ENCODE measurements at places on chromosomes 16 and 17.

- peak; percentile 55 for DNase-seq
These were observed 308.9 kb upstream of the DYNLRB2 start for GRCh38 chr16:80231888-80232287.

DNA sequence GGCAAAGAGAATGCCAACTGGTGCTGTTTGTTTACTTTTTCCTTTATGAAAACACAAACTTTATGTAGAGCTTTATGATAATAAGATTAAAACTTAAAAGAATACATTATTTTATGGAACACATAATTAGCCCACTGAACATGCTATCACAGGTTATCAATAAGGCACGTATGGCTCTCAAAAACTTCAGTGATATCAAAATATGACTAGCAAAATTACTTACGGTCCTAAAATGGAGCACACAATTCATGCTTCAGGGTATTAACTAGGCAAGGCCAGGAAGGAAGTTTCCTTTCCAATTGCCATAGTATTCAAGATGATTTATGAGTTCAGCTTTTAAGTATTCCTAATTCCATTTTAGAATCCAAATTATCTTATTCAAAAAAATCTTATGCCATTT lies 3.6 kb downstream of the RNF43 start:
- DNase-seq, result no peak

DNA sequence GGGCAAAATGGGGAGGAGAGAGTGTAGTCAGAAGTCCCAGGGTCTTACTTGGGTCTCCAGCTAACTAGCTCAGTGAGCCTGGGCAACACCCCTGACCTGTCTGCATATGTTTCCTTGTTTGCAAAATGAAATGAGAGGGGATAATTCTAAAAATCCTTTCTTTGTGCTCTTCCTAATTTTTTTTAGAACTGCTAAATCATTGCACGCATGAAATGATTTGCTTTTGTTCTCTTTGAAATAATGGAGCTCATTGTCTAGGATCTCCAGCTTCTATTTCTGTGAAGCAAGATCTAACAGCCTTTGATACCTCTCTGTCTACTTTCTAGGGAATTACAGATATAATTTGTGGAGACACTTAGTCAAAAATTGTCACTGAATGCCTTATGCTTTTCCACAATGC lies 181.3 kb downstream of the CDH13 start:
- no peak for DNase-seq

- DNase-seq, result no peak
These were observed 39.2 kb downstream of the GPATCH8 start for GRCh38 chr17:44464037-44464436.

DNA sequence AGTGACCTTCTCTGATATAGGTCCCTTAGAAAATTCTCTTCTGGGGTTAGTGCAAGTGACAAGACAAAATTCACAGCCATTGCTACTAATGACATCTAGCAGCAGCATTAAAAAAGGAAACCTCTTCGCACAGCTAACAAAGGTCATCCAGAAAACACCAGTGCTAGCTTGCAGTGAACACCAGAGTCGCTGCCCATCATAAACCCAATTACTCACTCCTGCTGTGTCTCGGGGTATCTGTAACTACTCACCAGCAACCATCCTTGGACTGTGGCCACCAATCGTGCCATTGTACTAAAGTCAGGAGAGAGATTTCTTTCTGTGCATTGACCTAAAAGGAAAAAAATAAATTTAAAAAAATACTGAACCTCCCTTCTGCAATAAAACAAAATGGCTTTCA lies 1494.7 kb upstream of the CDH8 start:
- no peak for DNase-seq

GRCh38 chr17:65487161-65487560 lies 74.3 kb downstream of the AXIN2 start:
- DNase-seq, result peak; percentile 43

- peak; percentile 97 for DNase-seq
These were observed 80.0 kb upstream of the HNF1B start for GRCh38 chr17:37824534-37825485.

DNA sequence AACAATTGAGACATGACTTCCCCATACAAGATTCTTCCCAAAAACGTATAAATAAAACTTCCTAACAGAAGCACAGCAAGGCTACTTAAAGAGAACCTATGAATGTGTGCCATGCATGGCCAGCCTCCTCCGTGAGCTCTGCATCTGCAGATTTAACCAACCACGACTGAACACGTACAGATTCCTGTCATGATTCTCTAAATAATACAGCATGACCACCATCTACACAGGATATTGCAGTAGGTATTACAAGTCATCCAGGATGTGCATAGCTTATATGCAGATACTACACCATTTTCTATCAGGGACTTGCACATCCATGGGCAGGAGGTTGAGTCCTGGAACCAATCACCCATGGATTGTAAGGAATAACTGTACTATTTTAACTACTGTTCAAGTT lies 1.4 kb upstream of the QRICH2 start:
- no peak for DNase-seq

DNA sequence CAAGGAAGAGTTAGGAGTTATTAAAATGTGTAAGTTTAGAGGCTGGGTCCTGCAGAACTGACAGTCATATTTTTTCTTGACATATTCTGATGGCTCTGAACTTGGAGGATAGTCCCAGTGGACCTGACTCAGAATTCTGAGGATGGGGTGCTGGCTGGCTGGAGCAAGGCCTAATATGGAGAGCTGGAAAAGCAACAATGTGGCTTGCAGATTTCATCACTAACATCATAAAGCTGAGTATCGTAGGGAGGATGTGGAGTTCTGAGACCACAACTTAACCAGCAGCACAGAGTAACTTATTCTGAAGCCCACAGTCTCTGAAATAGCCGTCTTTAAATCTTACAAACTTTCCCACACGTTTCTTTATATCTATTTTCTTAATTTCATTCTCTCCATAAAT lies 2.3 kb downstream of the KRTAP1-5 start:
- no peak for DNase-seq

DNA sequence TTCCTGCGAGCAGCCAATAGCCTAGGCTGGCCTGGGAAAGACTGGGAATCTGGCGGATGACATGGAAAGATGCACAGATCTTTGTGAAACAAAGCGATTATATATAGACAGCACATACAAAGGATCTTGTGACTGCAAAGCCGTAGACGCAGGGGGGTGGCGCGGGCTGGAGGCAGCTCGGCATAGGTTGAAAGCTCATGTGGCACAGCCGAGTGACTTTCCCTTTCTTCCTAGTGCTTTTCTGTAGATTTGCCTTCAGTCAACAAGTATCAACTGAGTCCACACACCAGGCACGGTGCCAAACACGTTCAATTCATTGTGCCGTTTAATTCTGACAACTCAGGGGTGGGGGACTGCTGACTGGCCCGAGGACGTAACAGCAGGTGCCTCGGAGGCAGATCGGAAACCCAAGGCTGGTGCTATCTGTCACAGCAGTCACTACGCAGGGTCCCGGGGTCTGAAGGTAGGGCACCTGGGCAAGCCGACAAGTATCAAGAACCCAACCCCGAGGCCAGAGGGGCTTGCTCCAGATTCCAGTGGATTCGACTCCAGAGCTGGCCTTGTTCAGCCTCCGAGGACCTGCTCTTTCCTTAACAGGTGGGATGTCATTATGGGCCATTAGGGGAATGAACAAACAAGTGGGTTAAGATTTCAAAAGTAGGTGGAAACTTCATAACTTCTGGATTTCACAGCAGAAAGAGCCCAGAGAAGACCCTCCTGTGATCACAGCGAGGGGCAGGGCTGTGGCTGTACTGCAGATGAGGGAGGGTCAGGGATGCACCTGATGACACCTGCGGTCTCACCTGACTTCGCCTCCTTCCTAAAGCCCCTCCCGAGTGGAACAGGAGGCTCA lies 5.9 kb downstream of the PAM16 start:
- DNase-seq, result no peak

DNA sequence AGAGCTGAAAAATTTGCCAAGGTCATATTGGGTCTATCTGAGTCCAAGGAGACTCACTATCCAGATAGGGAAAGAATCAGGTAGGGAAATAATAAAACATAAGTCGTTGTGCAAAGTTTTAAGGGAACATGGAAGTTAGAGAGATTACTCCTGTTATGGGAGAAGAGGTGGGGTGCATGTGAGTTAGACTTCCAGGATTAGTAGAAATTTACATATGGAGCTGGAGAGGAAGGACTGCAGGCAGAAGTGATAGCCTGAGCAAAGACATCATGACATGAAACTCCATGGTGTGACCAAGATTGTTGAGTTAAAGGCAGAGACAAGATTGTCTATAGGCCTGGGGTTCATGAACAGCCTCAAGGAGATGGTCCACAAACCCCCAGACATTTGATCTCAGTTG lies 5.8 kb upstream of the KSR1 start:
- no peak for DNase-seq

DNA sequence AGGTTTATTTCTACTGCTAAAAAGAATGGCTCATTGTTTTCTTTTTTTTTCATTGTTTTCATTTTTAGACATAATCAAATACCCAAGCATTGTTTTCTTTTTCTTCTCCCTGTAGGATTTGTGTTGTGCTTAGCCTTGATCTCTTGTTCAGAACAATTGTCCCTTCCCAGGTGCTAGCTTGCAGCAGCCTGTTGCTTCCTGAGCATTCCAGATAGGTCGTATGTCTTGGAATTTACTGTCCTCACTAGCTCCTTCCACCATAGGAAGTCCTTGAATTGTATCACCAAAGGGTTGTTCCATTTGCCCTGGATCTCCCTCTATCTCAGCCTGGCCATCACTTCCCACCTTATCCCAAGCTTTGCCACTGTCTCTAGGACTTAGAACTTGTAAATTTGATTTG lies 10.0 kb upstream of the VPS4A start:
- DNase-seq, result no peak

DNA sequence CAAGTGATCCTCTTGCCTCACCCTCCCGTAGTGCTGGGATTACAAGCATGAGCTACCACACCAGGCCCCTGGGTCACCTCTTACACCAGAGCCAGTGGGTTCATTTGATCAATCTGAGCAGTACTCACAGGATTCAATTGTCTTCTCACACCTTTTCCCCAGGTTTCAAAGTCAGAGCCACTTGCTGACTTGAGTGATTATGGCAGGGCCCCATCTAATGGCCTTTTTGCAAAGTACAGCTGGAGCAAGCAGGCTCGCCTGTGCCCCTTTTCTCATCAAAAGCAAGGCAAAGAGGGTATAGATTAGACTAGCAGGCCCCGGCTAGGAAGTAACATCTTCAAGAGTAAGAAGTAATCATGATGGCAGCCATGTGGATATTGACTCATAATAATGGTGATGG lies 114.8 kb upstream of the NOL11 start:
- DNase-seq, result peak; percentile 78

DNA sequence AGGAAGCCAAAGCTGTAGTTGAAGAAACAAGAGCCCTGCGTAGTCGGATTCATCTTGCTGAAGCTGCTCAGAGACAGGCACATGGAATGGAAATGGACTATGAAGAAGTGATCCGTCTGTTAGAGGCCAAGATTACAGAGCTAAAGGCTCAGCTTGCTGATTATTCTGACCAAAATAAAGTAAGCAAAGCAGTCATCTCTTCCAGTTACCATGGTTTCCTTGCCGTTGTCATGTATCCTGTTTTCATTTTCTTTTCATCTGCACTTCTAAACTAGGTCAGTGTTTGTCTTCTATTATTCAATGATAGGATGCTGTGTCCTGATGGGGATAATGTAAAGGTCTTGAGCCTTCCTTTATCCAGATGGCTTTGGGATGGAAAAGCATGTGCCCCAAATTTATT lies 104.3 kb downstream of the STXBP4 start:
- no peak for DNase-seq

GRCh38 chr17:29617481-29618271 lies 5.0 kb downstream of the CORO6 start:
- DNase-seq, result peak; percentile 93

GRCh38 chr16:70341600-70341999 lies 5.1 kb upstream of the DDX19A start:
- no peak for DNase-seq

GRCh38 chr16:23403547-23403946 lies 49.4 kb downstream of the COG7 start:
- DNase-seq, result no peak

- DNase-seq, result no peak
These were observed 19.5 kb upstream of the MGAT5B start for GRCh38 chr17:76848670-76849069.

DNA sequence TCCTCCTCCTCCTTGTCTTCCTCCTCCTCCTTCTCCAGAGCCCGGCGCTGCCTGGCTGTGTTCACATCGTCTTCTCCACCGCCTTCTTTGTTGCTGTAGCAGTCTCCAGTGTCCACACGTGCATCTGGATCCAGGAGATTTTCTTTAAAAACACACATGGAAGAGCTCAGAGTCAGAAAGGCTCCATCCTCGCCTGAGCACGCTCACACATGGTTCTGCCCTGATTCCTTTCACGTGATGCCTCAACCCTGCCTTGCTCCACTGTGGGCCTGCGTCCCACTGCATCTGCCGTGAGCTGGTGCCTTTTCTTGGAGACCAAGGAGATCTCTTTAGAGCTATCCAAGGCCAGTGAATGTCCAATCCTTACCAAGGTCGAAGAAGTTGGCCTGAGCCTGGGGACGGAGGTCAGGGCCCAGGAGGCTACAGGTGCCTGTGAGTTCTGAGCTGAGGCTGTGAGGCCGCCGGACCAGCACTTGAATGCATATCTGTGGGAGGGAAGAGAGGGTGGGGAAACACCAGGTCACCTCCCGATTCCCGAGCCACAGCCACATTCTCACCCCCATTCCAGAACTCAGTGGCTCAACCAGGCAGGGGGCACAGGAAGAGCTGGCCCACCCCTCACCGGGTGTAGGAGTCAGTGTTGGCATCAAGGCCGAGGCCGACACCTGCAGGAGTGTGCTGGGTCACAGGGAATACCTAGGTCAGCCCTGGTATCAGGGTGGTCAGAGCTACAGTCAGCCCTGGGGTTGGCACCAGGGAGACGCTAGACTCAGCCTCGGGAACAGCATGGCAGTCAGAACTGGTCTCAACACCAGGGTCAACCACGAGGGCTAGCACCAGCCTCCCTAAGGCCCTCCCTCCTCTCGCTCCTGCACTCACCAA lies 37.6 kb downstream of the HASPIN start:
- DNase-seq, result no peak

DNA sequence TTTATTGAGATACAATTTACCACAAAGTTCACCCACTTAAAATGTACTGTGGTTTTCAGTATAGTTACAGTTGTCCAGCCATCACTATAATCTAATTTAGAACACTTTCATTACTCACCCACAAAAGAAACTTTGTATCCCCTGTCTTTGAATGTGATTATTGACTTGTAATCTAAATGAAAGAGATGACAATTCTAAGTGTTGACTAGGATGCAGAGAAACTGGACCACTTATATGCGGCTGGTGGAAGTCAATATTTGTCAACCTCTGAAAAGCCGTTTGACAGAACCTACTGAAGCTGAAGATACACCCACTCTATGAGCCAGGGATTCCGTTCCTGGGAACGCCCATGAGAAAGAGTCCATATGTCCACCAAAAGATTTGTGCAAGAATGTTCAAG lies 36.8 kb downstream of the TEKT5 start:
- no peak for DNase-seq

- DNase-seq, result no peak
These were observed 600 bp upstream of the BLTP2 start for GRCh38 chr17:28645576-28645939.

Measured in islet precursor cell (in vitro differentiated cells).